ENCODE measurements at places on chromosomes 13 and 19.

DNA sequence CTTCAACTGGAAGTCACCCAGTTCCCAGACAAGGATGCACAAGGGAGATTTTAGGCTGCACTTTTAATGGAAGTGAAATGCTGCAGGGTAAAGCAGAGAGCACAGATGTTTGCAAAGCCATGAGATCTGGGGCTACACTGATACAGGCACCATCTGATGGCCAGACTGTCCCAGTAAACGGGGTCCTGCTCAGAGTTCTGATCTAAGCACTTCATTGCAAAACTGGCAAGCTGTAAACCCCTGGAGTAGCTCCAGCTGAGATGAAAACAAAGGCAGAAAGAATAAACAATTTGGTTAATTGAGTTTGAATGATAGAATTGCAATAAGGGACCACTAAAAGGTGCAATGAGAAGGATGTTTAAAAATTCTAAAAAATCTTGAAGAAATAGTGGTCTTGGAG lies 197.1 kb downstream of the OXGR1 start:
- DNase-seq, result no peak

DNA sequence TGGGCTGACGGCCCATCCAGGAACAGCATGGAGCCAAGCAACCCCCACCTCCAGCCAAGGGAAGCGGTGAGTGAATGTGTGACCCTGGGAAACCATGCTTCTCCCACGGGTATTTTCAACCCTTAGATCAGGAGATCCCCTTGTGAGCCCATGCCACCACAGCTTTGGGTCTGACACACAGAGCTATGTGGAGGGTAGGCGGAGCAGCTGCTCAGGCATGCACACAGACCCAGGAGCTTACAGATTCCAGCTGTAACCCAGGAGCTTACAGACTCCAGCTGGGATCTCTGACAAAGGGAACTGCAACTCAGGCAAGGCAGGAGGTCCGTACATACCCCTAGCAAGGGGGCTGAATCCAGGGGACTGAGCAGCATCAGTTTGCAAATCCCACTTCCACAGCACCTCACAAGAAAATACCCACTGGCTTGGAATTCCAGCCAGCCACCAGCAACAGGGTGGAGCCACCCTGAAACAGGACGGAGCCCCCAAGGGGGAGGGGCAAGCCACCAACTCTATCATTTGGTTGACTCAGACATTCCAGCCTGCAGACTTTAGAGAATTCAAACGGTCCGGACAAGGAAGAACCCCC lies 40.8 kb upstream of the RFXAP start:
- DNase-seq, result no peak

DNA sequence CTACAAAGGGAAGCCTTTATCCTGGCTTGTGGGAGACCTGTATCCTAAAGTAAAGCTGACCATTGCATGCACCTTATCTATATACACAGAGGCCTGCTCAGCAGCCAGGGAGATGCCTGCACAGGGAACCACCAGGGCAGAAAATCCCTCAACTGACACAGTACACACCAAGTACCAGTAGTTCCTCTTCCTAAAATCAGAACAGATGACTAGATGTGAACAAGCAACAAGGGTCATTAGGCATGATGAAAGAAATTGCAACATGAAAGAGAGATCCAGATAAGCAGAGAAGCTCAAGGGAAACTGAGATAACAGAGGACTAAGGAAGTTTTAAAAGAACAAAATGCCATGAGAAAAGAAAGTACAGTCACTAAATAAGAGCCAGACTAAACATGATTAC lies 39.7 kb upstream of the SLC7A9 start:
- no peak for DNase-seq

DNA sequence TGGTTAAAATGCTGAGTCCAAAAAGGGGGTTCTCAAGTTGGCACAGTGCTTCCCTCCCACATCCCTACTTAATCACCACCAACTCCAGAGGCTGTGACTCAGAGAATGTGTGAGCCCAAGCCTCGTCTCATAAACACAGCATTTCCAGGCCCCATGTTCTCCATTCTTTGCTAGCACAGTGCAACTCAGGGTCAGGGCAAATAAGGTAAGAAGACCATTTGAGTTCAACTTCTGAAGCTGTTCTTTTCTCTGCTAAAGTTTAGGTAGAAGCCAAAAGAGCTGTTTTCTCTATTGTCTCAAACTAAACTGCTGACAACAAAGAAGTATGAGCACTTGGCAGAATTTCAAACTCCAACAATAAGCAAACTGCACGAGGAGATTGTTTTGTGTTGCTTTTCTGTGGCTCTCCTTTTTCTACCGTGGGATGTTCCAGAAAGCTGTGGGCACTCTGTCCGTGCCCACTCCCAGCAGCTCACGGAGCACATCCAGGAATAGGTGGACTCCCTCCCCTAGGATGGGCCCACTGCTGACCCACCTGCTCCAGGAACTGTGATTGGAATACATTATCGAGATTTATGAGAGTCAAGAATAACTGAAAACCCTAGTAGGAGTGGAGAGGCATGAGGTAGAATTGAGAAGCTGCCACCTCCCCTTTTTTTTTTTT lies 494.3 kb downstream of the COG6 start:
- DNase-seq, result peak; percentile 31

GRCh38 chr13:109157275-109157674 lies 527.9 kb downstream of the MYO16 start:
- no peak for DNase-seq

DNA sequence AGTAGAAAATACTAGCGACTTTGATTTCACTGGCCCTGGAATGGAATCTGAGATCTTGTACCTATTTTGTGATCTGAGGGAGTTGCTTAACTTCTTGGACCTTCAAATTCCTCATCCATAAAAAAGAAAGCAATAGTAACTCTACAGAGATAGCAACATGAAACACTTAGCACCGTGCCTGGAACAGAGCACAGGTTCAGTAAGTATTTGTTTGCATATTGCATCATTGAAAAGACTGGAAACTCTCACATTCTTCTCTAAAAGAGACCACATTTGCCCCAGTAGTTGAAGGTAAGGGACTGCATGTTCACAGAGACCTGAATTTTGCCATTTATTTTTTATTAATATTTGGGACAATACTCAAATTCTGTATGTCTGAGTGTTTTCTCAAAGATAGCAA lies 358.1 kb downstream of the COG6 start:
- DNase-seq, result no peak

DNA sequence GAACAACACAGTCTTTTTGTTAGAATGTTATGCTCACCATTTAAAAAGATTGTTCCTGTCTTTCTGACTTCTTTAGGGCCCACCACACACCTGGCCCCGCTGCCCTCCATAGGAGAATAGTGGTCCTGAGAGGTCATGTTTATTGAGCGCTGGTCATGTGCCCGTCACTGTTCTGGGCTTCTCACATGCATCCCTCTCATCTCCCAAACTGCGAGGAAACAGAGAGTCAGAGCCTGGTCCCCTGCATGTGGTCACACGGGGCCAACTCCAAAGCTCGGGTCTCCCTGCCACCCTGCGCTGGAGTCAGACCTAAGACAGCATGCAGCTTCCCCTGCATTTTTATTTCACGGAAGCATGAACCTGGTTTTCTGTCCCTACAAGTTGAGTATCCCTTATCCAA lies 70.4 kb upstream of the GPR183 start:
- DNase-seq, result no peak

DNA sequence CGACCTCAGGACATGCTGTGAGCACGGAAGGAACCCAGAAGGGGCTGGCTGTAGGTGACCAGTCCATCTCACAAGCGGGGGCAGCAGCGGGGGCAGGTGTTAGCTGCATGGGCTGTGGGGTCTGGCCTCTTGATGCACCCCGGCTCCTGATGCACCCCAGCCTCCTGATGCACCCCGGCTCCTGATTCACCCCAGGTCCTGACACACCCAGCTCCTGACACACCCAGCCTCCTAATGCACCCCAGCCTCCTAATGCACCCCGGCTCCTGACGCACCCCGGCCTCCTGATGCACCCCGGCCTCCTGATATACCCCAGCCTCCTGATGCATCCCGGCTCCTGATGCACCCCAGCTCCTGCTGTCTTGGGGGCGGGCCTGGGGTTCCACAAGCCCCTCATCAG lies 7.4 kb downstream of the LSM7 start:
- no peak for DNase-seq

DNA sequence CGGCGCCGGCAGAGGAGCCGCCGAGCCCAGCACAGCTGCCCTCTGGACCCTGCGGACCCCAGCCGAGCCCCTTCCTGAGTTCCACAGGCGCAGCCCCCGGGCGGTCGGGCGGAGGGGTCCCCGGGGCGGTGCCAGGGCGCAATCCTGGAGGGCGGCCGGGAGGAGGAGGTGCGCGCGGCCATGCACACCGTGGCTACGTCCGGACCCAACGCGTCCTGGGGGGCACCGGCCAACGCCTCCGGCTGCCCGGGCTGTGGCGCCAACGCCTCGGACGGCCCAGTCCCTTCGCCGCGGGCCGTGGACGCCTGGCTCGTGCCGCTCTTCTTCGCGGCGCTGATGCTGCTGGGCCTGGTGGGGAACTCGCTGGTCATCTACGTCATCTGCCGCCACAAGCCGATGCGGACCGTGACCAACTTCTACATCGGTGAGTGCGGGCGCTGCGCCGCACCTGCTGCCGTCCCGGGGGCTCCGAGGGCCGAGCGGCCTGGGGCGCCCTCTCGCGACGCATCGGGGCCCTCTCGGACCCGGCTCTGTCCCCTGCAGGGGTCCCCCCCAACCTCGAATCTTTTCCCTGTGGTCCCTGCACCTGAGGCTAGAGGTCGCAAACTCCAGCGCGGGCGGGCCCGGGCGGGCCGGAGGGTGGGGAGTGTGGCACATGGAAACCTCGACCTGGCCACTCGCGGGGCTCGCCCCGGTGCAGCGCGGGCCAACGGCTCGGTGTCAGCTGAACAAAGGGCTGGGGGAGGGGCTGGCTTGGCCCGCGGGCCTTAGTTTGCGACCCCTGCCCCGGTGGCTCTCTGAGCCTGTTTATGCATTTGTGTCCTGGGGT lies at the start of gene KISS1R:
Gene KISS1R (plus strand): TSS at position 11 of the 829 bp plus-strand sequence. CDS start 170 bp downstream, at position 181.
- peak; percentile 33 for DNase-seq

- DNase-seq, result no peak
Observed at GRCh38 chr19:44850641-44851109, 4.6 kb downstream of the NECTIN2 start.

DNA sequence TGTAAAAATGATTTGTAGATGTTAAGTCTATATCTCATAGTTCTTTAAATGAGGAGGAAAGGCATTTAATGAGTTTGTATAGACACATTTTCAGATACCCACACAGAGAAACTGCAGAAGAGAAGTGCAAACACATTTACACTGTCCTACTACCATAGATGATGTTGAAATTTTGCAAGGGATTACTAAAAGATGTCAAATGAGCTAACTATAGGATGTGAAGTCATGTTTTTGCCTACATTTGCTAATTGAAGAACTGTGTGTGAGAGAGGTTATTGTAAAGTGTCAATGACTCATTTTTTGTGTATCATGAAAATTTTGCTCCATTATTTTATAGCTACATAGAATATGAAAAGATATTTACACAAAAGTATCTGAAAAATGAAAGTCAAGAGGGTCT lies 178.9 kb downstream of the ITGBL1 start:
- no peak for DNase-seq

- no peak for DNase-seq
Observed at GRCh38 chr13:62799931-62800436, 1384.3 kb upstream of the PCDH20 start.

- DNase-seq, result no peak
Observed at GRCh38 chr13:114043421-114044053, 69.7 kb upstream of the C13orf46 start.

- DNase-seq, result no peak
Observed at GRCh38 chr13:58994777-58995176, 1169.0 kb downstream of the DIAPH3 start.

GRCh38 chr19:4279530-4280422 lies 710 bp downstream of the SHD start:
- DNase-seq, result no peak

- DNase-seq, result no peak
Observed at GRCh38 chr13:31755803-31756212, 16.5 kb downstream of the RXFP2 start.

- no peak for DNase-seq
Observed at GRCh38 chr19:30446850-30447552, 74.8 kb downstream of the ZNF536 start.

DNA sequence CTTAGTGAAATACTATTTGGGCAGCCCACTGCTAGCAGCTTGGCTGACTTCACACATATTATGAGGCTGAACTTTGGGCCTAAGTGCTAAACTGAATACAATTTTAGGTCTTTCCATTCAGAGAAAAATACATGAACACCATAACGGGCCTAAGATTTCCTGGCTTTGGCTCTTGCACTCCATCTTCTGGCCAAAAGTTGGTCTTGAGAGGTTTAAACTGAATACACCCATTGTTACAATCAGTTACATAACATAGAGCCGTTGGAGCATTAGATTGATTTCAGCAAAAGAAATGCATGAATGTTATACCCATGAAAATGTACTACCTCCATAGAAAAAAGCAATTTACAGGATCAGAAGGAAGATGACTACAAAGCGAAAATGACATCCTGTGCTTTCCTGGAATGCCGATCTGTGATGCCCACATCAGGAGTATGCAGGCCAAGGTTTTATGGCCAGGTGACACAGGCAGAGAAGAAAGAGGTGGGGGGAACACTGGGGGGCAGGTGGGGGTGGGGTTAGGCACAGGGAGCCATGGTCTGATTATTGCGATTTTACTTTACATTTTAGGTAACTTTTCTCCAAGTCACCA lies 11.1 kb upstream of the SHISA2 start:
- peak; percentile 66 for DNase-seq

GRCh38 chr13:18991060-18991459 lies 190.6 kb downstream of the TUBA3C start:
- DNase-seq, result no peak

DNA sequence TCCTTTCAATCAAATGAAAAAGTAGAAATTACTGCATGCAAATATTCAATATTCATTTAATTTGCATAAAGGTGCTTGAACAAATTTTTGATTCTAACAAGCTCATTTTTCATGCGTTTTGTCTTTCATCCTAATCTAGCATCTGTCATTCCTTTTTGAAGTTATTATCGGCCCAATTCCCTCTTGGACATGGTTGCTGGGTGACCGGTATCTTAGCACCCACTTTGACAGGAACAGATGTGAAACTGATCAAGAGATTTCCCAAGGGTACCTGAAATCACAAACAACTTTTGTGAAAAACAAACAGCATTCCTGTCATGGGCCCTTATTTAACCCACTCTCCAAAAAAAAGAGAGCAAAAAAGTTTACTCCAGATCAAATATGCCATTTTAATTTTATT lies 13.3 kb downstream of the DACH1 start:
- no peak for DNase-seq

DNA sequence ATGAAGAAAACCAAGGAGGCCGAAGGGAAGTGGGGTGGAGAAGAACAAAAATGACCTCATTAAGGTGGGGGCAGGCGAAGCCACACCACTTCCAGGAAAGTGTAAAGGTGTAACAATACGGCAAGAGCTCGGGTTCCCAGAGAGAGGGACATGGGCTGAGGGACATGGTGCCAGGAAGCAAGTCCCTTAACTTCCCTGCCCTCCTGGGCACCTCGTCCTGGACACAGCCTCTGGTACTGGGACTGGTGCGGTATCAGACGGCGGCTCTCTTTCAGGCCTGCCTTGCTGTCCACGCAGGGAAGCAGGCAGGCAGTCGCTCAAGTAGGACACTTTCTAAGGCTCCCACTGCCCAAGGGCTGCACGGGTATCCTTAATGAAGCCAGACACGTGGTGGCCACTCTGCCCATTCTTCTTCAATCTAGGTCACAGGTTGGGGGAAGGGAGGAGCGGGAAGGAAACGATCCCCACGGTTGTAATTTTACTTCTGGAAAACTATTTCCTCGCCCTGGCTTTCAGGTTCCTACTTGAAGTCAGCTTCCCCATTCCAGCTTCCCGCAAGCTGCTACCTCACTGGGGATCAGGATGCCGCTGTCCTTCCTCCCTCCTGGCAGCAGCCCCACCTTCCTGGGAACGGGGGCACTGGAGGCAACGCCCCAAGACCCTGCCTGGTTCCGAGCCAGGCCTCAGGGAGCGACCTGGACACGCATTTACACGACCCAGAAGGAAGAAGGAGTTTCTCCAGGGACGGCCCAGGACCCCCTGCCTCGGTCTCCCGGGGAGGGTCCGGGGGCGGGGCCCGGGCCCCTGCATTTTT lies 1.2 kb downstream of the AP3D1 start:
- DNase-seq, result peak; percentile 20
